ENCODE measurements at places on chromosomes 3 and 15.

DNA sequence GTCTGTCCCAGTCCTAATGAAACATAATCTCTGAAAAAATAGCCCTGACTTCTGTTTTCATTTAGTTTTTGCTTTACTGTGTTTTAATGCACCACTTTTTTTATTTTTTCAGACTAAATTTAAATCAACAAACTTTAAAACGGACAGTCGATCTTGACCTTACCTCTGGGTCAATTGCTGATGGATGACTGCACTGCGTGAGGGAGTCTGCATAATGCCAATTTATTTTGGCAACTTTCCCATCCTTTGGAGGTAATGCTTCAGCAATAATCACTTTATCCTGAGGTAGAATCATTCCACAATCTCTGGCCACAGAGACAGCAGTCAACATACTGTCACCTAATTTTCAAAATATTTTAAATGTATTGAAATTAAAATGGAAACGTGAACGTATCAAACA, 32.5 kb upstream of the GP5 start:
- no peak for DNase-seq

GRCh38 chr3:150220041-150220440, 188.1 kb upstream of the TSC22D2 start:
- DNase-seq = no peak

GRCh38 chr3:184134746-184135148, 411 bp upstream of the EIF2B5 start:
- no peak for DNase-seq

- no peak for DNase-seq
These were observed 23.1 kb downstream of the TRAK1 start for GRCh38 chr3:42114130-42114725.

DNA sequence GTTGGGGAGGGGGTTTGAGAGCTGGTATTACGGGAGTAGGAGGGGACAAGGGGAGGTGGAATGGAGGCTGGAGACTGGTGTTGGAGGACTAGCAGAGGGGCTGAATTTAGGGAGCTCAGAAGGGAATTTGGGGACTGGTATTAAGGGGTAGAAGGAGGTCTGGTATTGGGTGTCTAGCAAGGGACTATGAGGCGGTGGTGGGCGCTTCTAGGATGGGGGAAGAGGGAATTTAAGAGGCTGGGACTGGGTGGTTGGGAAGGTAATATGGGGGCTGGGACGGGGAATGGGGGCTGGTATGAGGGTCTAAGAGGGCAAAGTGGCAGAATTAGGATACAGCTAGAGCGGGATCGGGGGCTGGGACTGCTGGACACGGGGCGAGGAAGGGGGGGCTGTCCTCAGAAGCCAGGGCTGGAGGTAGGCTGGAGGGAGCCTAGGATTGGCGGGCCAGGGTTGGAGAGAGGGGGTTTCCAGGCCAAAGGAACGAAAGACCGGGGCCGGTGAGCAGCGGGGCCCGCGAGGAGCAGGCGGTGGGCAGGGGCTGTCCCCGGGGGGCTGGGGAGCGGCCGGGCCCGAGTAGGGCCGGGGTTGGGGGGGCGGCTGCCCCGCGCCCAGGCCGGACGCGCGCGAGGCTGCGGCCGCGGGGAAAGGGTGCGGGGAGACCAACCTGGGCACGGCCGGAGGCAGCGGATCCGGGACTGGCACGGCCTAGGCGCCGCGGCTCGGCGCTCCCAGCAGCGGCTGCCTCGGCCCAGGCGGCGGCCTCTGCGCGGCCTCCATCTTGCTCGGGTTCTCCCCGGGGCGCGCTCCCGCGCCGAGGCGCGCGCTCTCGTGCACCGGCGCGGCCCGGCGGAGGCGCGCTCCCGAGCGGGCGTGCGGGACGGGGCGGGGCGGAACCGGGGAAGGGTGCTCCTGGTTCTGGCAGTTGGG, at the start of gene LHFPL4:
LHFPL4 (minus strand) TSS at position 802 of the 927 bp plus-strand sequence. CDS start 1,143 bp downstream, outside the sequence.
- DNase-seq = peak; percentile 28

DNA sequence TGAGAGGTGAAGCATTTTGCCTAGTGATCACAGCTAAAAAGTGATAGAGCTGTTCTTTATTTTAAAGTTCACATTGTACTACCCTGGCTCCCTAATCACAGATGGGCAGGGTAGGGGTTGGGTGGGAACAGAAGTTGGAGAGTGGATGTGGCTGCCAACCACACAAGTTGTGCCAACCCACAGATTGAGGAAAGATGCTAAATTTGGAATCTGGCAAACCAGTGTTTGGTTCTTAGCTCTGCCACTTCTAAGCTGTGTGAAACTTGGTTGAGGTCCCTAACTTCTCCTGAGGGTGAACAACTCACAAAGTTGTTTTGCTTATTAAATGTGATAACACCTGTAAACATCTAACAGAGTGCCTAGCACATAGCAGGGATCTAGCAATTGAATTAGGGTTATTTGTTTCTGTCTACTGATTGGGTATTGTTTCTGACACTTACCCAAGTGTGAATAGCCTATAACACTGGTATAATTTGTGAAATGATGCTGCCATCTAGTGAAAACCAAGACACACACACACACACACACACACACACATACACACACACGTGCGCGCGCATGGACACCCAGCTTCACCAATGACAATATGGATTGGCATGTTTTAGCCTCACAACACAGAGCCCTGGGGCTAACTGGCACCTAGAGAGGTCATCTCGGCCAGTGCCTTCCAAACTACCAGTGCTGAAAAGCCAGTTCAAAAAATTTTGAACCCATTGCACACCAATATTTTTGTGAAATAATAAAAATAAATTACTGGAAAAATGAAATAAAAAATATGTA, 25.3 kb downstream of the ADGRG7 start:
- no peak for DNase-seq

GRCh38 chr15:67145710-67146109, 80.3 kb downstream of the SMAD3 start:
- DNase-seq = no peak

DNA sequence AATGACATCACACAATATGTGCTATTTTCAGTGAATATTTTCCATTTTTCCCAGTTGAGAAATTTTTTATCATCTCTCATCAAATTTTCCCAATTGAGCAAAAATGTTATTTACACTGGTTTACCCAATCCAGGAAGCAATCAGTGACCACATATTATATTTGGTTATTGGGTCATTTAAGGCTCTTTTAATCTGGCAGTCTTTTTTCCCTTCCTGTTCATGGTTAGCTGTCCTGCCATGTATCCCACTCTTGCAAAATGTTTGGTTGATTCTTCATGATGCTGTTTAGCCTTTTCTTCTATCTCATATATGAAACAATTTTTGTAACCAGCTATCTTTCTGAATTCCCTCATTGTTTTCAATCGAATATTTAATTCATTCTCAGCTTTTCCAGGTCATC, 626.0 kb downstream of the RBMS3 start:
- DNase-seq = no peak

GRCh38 chr15:91099995-91100813, at the start of gene SV2B:
Gene SV2B (plus strand): TSS chr15:91100257. CDS start chr15:91226264, 126,007 bp downstream.
- no peak for DNase-seq

- DNase-seq = no peak
These were observed 16.4 kb upstream of the ANKRD34C start for GRCh38 chr15:79265987-79266579.

Measured in anterior cingulate cortex (tissue), 58 donors.